ENCODE measurements at places on chromosomes 4 and X.

- no peak for DNase-seq
Observed at GRCh38 chrX:148037020-148037419, 55.9 kb downstream of the FMR1NB start.

DNA sequence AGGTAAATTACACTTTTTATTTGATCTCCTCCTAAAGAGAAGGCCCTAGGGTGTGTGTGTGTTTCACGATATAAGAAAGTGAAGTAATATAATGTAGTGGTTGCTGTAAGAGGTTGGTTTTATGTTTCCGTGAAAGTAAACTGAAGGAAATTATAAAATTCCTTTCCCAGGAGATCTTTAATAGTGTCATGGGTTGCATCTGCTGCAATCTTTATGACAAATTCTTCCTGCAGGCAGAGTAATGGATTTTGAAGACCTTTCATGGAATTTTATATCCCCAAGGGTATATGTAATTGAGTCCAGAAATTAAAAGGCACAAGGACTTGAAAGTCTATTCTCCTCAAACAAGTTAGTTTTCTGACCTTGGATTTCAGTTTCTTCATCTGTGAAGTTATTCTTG is 538.6 kb downstream of the ANKRD50 start:
- DNase-seq, result no peak

DNA sequence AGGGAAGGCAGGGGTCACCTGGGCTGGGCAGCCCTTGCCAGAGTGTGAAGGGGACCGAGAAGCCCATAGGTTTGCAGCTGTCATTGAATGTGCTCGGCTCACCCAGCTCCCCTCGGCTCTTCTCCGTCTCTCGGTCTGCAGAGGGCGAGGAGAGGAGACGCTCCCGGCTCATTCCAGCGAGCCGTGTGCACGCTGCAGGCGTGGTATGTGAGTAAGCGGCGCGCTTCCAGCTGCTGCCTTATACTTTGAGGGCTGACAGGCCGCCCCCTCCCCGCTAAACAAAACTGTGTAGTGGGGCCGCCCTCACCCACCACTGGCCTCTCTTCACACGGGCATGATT is 23.0 kb upstream of the BCORL1 start:
- DNase-seq, result no peak

GRCh38 chr4:97153042-97153441 is 990.2 kb downstream of the STPG2 start:
- no peak for DNase-seq

DNA sequence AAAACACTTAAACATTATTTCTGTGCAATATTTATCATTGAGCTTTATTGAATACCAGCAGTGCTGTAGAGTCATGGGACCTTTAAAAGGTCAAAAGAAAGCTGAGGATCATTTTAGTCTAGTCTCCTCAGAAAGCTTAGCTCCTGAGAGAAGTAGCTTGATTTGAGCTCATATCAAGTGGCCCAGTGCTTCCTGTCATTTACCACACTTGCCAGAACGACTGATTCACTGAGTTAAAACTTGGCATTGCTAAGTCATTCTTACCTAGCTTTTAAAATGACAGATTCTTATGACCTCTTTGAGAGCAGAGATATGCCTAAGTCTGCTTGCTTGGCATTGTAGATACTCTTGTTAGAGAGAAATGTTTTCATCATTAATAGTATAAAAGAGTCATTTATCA is 15.2 kb downstream of the SEPTIN11 start:
- no peak for DNase-seq

Data from HS-27A (cell line).